ENCODE measurements at places on chromosomes 1 and 21.
A peak's percentile ranks its signal among the peaks of the same experiment; 100 is the strongest.

GRCh38 chr21:42313501-42313969 is 1.7 kb downstream of the TFF3 start:
- DNase-seq: no peak

GRCh38 chr1:232978091-232978634 is 27.8 kb downstream of the NTPCR start:
- no peak for DNase-seq

DNA sequence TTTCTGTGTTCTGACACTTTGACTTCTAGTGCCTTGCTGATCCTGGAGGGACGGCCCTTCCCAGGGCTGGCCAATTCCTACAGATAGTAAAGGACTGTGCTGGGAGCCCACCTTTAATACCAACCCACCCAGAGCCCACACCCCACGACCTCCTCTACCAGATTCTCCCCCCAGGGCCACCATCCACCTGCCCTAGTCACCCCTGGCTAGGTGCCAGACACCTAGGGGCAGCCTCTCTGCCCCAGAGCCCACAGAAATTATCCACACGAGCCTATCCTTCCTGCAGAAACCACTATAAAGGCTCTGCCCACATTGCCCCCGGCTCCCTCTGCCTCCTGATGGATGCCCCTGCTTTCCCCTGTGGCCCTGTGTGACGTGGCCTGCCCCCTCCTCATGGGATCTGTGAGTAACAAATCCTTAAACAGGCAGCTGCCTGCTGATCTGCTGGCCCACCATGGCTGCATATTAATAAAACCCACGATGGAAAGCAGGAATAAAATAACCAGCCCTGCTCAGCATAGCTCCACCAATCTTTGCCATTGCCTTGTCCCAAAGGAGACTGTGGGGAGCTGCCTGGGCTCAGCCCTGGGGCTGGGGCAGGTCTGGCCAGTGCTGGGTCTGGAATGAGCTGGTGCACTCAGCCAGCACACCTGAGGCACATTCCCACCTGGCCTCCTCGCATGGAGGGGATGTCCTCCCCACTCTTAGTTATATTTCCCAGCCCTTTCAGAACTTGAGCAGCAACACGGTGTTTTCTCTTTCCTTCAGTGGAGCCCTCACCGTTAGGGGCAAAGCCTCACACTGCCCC is 488.5 kb downstream of the NPHP4 start:
- DNase-seq: no peak

- no peak for DNase-seq
Measured at GRCh38 chr1:171984850-171985485, 143.7 kb downstream of the DNM3 start.

GRCh38 chr1:186689376-186689775 is 9.2 kb upstream of the PTGS2 start:
- no peak for DNase-seq

DNA sequence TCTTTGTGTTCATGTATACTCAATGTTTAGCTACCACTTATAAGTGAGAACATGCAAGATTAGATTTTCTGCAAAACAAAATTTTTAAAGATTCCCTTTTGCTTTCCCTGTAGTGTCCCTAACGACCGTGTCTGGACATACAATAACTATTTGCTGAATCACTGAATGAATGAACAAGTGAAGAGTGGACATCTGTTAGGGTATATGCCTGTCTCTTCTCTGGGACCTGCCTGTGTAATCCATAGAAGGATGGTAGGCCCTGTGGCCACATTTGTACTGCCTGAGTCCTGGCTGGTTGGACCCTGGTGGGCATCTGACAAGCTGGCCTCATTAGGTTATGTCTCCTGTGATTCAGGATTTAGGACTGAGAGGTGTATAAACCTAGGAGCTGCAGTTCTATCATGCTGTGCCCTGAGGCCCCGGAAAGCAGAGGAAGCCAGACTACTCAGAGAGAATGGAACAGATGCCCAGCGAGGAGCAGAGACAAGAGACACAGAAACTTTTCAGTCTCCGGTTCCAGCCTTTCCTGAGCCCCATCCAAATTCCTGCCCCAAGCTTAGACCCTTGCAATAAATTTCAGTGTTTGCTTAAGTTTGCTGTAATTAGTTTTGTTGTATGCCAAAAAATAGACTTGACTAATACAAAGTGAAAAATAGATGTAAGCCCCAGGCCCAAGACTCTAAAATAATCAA is 7.5 kb upstream of the NCF2 start:
- no peak for DNase-seq

DNA sequence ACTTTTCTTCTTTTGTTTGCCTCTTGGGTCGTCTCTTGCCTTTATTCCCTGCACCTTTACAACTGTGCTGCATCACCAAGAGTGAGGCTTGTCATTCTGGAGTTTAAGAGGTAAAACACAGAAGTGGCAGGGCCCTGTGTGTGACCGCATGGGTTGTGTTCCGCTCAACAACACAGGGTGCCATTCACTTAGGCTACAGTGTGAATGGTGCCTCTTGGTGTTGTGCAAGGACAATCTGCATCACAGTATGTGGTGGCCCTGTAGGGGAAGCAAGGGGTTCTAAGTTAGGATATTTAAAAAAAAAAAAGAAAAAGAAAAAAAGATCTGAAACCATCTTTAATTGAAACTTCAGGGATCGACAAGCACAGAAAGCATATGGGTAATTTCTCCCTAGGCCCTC is 38.2 kb downstream of the BRINP2 start:
- DNase-seq: no peak

DNA sequence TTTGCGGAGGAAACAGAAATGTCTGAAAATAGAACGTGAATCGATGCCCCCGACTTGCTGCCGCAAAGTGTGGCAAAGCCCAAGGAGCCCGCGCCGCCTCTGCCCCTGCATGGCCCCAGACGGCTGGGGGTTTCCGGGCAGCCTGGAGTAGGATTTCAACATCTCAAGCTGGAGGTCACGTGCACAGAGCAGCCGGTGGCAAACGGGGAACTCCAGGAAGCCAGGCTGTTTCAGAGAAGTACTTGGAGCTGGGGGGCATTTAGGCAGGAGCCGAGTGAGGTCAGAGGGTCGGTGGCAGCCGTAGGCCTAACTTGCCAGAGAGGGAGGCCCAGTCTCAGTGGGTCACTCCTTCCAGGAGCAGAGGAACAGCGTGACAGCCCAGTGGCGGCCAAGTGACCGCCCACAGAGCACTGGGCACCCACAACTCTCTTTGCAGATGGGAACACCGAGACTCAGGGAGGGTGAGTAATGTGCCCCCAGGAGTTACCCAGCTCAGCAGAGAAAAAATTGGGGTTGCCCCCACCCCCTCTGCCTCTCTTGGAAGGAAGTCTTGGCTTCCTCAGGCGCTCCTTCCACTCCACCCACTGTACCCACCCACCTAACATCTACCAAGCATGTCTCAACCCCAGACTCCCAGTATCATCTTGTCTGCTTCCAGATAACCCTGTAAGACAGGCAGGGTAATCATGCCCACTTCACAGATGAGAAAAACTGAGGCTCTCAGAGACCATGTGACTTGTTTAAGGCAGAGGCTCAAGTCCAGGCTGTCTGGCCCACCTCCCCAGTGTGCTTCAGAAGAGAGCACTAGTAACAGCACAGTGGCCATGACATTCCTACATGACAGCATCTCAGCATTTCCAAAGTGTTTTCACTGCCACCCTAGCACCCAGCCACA is 179.4 kb downstream of the HIVEP3 start:
- DNase-seq: peak; percentile 66

GRCh38 chr1:148309940-148310500 is 157.9 kb upstream of the NBPF11 start:
- no peak for DNase-seq

GRCh38 chr1:160353223-160353622 is 10.0 kb downstream of the NCSTN start:
- DNase-seq: no peak

GRCh38 chr1:61741711-61742619 is at the start of gene PATJ:
PATJ (plus strand) TSS chr1:61742480; CDS start chr1:61762893, 20,413 bp downstream.
- peak; percentile 15 for DNase-seq

DNA sequence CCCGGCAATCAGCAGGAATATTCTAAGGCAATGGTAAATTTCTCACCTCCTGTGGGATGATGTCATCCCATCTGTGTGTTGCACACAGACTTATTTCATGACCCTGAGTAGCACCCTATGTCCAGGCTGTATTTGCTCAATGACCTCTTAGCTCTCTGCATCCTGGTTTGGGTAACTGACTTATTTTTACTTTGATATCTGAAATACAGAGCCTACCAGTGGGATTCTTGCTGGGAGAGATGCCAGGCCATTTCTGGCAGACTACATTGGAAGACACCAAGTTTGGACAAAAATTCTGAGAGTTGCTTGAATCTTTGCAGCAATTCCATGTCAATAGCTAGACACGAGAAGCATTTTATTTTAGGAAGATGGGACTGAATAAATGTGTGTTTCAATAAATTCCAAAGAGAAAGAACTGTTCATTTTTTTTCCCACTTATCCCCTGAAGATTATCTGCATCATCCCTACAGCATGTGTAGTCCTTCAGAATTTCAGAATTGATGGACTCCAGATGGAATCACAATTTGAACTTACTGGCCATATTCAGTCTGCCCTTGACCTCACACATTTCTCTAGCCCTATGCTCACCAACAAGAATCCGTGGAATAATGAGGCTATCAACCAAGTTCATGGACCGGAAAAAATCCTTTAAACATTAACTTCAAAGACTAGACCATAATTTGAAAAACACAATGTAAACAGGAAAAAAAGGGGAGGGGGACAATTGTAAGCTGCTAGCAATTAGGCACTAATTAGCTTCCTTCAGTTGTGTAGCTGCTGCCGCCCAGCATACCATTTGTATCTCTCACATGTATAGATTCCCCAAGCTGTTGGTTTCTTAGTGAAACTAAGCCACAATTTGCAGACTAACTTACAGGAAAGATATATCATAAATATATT is 226.5 kb downstream of the HMCN1 start:
- no peak for DNase-seq

DNA sequence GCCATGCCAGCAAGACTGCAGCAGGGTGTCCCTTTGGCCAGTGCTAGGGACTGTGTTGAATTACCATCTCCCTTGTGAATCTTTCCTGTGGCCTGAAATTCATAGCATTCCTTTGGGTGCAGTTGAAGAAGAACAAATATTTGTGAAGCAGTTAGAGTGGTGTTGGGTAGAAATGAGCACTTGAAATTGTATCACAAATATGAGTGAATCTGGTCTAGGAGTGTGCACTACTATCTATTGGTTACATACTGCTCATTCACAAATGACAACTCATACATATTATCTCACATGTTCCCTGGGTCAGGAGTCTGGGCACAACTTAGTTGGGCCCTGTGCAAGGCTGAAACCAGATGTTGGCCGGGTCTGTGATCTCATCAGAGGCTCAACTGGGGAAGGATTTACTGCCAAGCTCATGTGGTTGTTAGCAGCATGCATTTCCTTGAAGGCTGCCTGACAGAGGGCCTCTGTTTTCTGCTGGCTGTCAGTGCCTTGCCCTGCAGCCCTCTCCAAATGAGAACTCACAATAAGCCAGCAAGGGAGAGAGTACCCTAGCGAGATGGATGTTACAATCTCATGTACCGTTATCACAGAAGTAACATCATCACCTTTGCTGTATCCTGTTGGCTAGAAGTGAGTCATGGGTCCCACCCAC is 23.8 kb downstream of the AJAP1 start:
- DNase-seq: no peak

GRCh38 chr1:210272666-210273065 is 40.1 kb downstream of the SERTAD4 start:
- no peak for DNase-seq

- DNase-seq: no peak
Measured at GRCh38 chr1:110262296-110262695, 52.2 kb downstream of the KCNC4 start.
